ENCODE measurements at places on chromosomes 7 and 10. TPM values are rescaled to one million over a fixed set of nuclear protein-coding genes. Genes with fewer than 3 reads are reported as not detected.

DNA sequence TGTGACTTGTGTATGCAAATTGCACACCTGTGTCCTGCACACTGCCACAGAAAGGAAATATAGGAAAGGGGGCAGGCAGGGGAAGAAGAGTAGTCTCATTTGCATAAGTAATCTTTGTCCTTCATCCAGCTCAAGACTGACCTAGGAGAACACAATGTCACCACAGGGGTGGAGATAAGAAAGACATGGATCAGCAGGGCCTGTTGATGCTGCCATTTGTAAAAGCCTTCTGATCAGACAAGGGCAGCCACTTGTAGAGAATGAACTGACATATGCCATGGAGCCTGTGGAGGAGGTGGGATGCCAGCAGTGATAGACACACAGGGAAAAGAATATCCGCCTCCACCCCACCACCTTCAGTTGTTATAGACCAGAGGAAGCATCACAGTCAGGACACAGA lies 528.9 kb downstream of the HTR7 start:
- no peaks in the 10 kb centered on the region for H3K27me3 ChIP-seq
- no peak overlapping the region for H3K4me3 ChIP-seq
- no peaks in the 10 kb centered on the region for H3K4me1 ChIP-seq
- no peak overlapping the region for H3K27ac ChIP-seq
- DNase-seq = no peak
- H3K36me3 ChIP-seq = no peaks in the 10 kb centered on the region

- H3K27me3 ChIP-seq = no peaks in the 10 kb centered on the region
- H3K36me3 ChIP-seq = no peaks in the 10 kb centered on the region
- DNase-seq = no peak
- no peak overlapping the region for H3K4me3 ChIP-seq
Observed at GRCh38 chr7:35430547-35431153, 176.8 kb upstream of the TBX20 start.

- no peak for DNase-seq
- no peaks in the 10 kb centered on the region for H3K36me3 ChIP-seq
- no peaks in the 10 kb centered on the region for H3K4me1 ChIP-seq
- H3K27ac ChIP-seq = no peak overlapping the region
- H3K27me3 ChIP-seq = no peaks in the 10 kb centered on the region
Observed at GRCh38 chr7:154371424-154371823, 319.2 kb downstream of the DPP6 start.

DNA sequence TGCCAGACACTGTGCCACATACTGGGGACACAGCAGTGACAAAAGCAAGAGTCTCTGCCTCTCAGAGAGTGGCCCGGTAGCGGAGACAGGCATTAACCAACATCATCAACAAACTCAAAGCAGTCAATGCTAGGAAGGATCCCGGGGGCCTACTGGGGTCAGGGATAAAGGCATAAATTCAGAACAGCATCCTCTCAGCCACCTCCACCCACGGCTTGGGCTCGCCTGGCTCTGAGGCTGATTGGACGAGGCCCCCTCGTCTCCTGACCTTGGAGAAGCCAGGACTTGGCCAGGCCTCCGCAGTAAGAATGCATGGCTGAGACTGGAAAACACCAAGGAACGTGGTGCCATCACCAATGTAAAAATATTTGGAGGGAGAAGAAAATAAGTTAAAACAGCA lies 102.1 kb downstream of the ARHGAP22 start:
- DNase-seq = no peak
- no peaks in the 10 kb centered on the region for H3K4me1 ChIP-seq
- H3K36me3 ChIP-seq = no peaks in the 10 kb centered on the region
- no peak overlapping the region for H3K4me3 ChIP-seq
- no peaks in the 10 kb centered on the region for H3K27me3 ChIP-seq
- H3K27ac ChIP-seq = no peak overlapping the region

DNA sequence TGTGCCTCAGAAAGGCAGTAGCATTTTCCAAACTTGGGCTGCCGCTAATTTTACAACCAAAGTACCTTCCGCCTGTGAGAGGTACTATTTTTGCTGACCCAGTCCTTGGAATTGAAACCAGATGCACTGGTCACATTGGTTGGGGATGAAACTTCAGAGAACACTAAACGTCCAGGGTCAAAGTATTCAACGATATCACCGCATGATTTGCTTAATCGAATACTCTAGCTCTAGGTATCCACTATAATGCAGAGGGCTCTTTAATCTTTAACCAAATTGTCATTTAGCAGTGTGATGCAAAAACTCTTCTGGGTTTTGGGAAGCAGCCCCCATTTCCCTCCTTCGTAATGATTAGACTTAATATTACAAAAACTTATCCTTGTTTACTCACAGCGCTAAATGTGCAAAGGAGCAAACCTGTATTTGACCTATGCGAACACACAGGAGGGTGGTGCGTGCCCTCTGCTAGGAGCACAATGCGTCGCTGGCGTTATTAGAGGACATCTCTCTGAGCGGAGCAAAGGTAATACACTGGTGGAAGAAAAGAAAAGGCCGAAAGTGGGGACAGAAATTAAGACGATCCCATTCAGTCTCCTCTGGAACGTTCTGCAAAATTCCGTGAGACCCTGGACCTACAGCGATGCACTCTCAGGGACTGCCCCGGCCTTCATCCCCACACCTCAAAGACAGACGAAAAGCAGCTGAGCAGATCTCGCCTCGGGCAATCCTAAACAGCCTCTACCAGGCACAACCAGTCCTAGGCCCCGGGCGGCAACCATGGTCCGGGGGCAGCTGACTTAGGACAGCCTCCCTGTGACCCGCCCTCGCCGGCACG lies 916 bp upstream of the EEPD1 start:
- H3K27me3 ChIP-seq = no peaks in the 10 kb centered on the region
- DNase-seq = no peak
- H3K4me1 ChIP-seq = peaks cover 14% of the 10 kb centered on the region
- H3K27ac ChIP-seq = peak overlapping the region; percentile 94

DNA sequence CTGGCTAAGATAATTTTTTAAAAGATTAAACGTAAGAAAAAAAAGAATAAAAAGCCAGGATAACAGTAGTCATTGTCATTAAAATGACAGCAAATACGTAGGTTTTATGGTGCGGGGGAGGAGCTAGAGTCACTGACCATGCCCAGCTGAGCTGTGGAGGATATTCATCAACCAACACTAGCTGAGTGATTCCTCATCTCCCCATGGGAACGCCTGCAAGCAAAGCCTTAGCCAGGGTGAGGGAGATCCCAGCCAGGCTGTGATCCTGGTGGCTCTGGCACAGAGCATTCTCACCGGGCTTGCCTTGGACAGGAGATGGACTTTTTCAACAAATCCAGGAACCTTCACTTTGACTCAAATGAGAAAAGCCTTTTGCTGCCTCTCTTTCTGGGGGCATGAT lies 94.2 kb downstream of the HIP1 start:
- no peaks in the 10 kb centered on the region for H3K27me3 ChIP-seq
- H3K4me1 ChIP-seq = peaks cover 3% of the 10 kb centered on the region
- H3K4me3 ChIP-seq = no peak overlapping the region
- H3K27ac ChIP-seq = no peak overlapping the region
- H3K36me3 ChIP-seq = no peaks in the 10 kb centered on the region

DNA sequence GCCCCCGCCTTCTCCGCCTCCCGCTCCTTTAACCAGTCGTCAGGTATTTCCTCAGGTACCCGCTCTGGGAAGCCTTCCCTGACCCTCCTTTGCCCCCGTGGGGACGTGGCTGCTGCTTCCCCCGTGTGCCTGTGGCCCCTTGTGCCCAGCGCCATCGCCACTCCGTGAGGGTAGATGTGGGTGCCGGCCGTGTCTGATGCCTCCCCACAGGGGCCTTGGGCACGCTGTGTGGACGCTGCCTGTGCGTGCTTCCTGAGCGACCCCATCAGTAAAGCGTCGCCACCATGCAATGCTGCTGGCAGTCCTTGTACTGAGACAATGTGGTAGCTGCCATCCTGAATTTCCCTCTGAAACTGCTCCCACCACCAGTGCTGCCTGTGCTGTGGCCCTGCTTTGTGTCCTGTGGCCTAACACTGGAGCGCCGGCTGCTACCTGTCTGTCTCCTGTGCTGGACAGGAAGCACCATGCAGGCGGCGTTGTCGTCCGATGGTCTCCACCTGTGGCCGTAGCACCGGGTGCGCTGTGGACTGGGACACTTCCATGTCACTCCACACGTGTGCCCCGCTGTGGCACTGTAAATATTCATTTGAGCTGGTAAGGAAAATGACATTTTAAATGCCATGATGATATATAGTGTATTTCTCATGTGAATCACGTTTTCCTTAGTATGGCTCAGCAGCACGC lies 213.8 kb downstream of the MGMT start:
- no peak for DNase-seq
- H3K27me3 ChIP-seq = no peaks in the 10 kb centered on the region
- H3K27ac ChIP-seq = no peak overlapping the region

- peak overlapping the region; percentile 55 for H3K4me3 ChIP-seq
- peak overlapping the region; percentile 91 for H3K27ac ChIP-seq
- H3K4me1 ChIP-seq = peaks cover 14% of the 10 kb centered on the region
- peak; percentile 86 for DNase-seq
Observed at GRCh38 chr10:79347894-79348639, 798 bp downstream of the PPIF start.

GRCh38 chr10:26503911-26504310 lies 65.8 kb downstream of the APBB1IP start:
- no peaks in the 10 kb centered on the region for H3K36me3 ChIP-seq
- no peaks in the 10 kb centered on the region for H3K27me3 ChIP-seq
- DNase-seq = no peak
- H3K4me1 ChIP-seq = no peaks in the 10 kb centered on the region
- no peak overlapping the region for H3K27ac ChIP-seq
- H3K4me3 ChIP-seq = no peak overlapping the region

- H3K4me3 ChIP-seq = no peak overlapping the region
- H3K27me3 ChIP-seq = no peaks in the 10 kb centered on the region
- H3K27ac ChIP-seq = no peak overlapping the region
- H3K4me1 ChIP-seq = no peaks in the 10 kb centered on the region
- no peaks in the 10 kb centered on the region for H3K36me3 ChIP-seq
- DNase-seq = no peak
Observed at GRCh38 chr7:113996405-113996804, 77.6 kb upstream of the PPP1R3A start.

DNA sequence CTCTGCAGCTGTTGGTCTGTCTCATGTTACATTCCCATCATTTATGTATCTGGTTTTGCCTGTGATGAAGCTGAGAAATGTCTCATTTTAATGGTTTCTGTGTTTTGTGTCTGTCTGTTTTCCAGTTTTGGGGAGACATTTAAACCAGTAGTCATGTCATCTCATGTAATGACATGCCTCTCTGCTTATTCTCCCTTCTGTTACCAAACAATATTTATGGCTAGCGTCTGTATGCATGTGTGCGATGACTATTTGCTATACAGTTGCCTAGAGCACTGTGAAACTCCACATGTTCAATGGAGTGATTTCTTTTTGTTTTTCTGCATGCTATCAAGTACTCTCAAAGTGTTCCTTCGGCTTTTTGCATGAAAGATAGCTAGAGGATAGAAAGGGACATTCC lies 132.0 kb downstream of the ST7 start:
- H3K36me3 ChIP-seq = no peaks in the 10 kb centered on the region
- no peaks in the 10 kb centered on the region for H3K27me3 ChIP-seq
- DNase-seq = no peak
- H3K27ac ChIP-seq = no peak overlapping the region
- peaks cover 4% of the 10 kb centered on the region for H3K4me1 ChIP-seq
- no peak overlapping the region for H3K4me3 ChIP-seq

DNA sequence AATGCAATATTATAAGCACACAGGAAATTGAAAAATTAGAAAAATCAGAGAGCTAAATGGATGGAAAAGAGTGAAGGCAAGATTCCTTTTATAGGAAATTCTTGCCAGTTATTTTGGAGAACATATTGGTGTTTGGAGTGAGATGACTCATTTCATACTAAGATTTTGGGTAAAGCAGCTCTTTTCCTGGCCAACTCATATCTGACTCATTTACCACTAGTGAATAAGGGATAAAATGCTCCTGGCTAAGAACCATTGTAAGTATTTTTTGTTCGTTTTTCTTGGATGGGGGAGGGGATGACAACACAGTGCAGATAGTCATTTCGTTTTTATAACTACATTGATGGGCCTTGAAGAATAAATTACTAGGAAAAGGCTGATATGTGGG lies 139.3 kb downstream of the TWIST1 start:
- no peak overlapping the region for H3K4me3 ChIP-seq
- DNase-seq = no peak
- H3K27ac ChIP-seq = no peak overlapping the region
- H3K4me1 ChIP-seq = no peaks in the 10 kb centered on the region

- H3K4me1 ChIP-seq = no peaks in the 10 kb centered on the region
- H3K36me3 ChIP-seq = no peaks in the 10 kb centered on the region
- H3K27me3 ChIP-seq = peaks cover 12% of the 10 kb centered on the region
- no peak for DNase-seq
Observed at GRCh38 chr7:50397320-50397970, 52.7 kb downstream of the FIGNL1 start.

GRCh38 chr10:98487649-98488048 lies 40.9 kb upstream of the HPS1 start:
- no peaks in the 10 kb centered on the region for H3K27me3 ChIP-seq
- DNase-seq = no peak
- H3K4me1 ChIP-seq = no peaks in the 10 kb centered on the region
- H3K4me3 ChIP-seq = no peak overlapping the region
- no peaks in the 10 kb centered on the region for H3K36me3 ChIP-seq

DNA sequence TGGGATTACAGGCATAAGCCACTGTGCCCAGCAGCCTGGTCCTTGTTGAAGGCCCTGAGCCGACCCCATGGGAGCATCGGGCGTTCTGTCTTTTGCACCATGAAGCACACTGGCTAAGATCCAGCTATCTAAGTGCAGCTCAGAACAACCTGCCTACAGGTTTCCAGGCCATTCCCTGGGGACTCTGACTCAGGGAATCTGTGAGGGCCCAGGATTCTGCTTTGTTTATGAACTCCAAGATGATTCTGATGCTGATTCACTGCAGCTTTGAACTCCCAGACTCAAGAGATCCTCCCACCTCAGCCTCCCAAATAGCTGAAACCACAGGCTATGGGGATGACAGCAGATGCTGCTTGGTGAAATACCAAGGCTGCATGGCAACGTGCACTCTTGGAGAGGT lies 30.2 kb downstream of the NPTX2 start:
- no peak for DNase-seq
- H3K27me3 ChIP-seq = no peaks in the 10 kb centered on the region
- H3K4me3 ChIP-seq = no peak overlapping the region
- H3K36me3 ChIP-seq = no peaks in the 10 kb centered on the region

GRCh38 chr7:103879928-103880600 lies 109.4 kb downstream of the RELN start:
- no peak overlapping the region for H3K4me3 ChIP-seq
- no peaks in the 10 kb centered on the region for H3K27me3 ChIP-seq
- no peak for DNase-seq
- H3K4me1 ChIP-seq = no peaks in the 10 kb centered on the region

- no peaks in the 10 kb centered on the region for H3K36me3 ChIP-seq
- no peak overlapping the region for H3K27ac ChIP-seq
- peaks cover 34% of the 10 kb centered on the region for H3K4me1 ChIP-seq
- DNase-seq = no peak
Observed at GRCh38 chr7:47938574-47939165, 9.6 kb downstream of the PKD1L1 start.

GRCh38 chr10:48187713-48188485 lies 86.6 kb downstream of the FRMPD2 start:
- H3K4me1 ChIP-seq = no peaks in the 10 kb centered on the region
- no peak for DNase-seq
- H3K27me3 ChIP-seq = no peaks in the 10 kb centered on the region
- no peaks in the 10 kb centered on the region for H3K36me3 ChIP-seq
- no peak overlapping the region for H3K27ac ChIP-seq

GRCh38 chr10:60944058-60944909 lies at the start of gene RHOBTB1:
Gene RHOBTB1 (minus strand): TSS chr10:60944185. CDS start chr10:60911542, 32,643 bp downstream.
- H3K4me1 ChIP-seq = peaks cover 24% of the 10 kb centered on the region
- DNase-seq = peak; percentile 79
- H3K4me3 ChIP-seq = peak within 1 kb of the TSS; percentile 86
- H3K27me3 ChIP-seq = no peaks in the 10 kb centered on the region
- no peaks in the 10 kb centered on the region for H3K36me3 ChIP-seq

The C10orf62 gene
- total RNA-seq = not detected

The SFMBT2 gene
- total RNA-seq = 8.6 TPM

The HYAL4 gene
- total RNA-seq = not detected

The LIPN gene
- not detected for total RNA-seq

The COG5 gene
- total RNA-seq = 28.5 TPM

All from transverse colon (tissue), 4 donors.